Midbrain (tissue), 1 donor: ENCODE measurements at places on chromosomes 13 and 19.

DNA sequence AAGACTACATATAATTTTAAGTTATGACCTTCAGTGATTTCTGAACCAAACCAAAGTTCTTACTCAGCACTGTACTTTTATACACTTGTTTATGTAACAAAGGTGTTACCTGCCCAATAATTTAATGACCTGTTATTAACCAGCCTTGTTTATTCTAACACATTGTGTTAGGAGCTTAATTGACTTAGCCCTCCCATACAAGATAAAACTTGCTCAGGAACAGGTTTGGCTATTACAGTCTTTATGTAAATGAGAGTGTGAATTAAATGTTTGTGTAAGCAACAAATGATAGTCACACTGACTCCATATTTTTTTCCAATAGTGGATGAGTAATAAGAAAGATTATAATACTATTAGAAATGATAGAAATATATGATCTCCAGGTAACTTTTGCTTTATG lies 51.8 kb upstream of the MYCBP2 start:
- DNase-seq = no peak

- no peak for DNase-seq
These were observed 9.6 kb downstream of the TINCR start for GRCh38 chr19:5558101-5558621.

DNA sequence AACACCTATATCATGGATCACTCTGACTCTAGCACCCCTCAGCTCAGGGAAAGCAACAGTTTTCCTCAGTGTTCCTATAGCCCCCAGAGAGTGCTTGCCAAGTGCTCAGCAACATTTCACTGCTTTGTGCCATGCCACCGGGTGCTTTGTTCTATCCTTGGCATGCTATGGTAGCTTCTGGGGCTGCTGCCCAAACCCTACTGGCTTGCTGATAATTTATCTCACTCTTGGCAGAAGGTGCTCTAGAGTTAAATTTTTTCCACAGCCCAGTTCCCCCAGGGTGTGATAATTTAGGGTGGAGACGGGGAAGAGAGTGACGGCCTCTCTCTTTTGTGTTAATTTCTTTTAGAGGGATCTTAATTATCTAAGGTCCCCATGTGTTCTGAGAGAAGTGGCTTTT lies 12.6 kb upstream of the CSNK1A1L start:
- no peak for DNase-seq

GRCh38 chr19:43704002-43704705 lies 11.7 kb upstream of the IRGC start:
- DNase-seq = no peak

DNA sequence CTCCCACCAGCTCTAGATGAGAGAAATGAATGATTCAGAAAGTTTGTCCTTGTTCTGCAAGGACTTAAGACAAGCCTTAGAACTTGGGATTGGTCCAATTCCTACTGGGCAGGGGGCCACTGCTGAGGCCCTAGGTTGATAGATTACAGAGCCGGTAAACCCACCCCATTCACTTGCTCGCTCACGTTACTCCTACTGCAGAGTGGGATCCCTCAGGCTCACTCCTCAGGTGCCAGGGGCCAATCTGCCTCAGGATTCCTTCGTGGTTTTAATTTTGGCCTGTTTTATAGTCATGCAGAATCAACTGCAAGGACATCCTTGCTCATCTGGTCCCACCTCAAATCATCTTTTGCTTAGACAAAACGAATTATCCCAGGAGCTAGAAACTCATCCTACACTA lies 59.0 kb downstream of the SERP2 start:
- peak; percentile 54 for DNase-seq

DNA sequence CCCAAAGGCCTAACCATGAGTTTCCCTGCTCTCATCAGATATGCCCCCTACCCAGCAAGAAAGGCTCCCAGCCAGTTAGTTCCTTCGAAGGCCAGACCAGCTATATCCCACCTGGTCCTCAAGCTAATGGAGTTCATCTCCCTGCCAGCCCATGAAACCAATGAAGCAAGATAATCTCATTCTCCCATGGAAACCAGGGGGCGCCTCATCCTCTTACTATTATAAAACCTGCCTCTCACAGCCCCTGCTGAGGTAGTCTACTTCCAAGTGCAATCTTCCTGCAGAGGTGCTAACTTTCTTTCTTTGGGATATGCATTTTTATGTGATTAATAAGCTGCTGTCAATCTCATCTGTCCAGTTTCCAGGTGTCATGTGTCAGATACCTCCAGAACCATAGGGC lies 34.0 kb upstream of the ZNF573 start:
- DNase-seq = no peak

GRCh38 chr19:16370641-16371391 lies 46.2 kb downstream of the KLF2 start:
- no peak for DNase-seq

DNA sequence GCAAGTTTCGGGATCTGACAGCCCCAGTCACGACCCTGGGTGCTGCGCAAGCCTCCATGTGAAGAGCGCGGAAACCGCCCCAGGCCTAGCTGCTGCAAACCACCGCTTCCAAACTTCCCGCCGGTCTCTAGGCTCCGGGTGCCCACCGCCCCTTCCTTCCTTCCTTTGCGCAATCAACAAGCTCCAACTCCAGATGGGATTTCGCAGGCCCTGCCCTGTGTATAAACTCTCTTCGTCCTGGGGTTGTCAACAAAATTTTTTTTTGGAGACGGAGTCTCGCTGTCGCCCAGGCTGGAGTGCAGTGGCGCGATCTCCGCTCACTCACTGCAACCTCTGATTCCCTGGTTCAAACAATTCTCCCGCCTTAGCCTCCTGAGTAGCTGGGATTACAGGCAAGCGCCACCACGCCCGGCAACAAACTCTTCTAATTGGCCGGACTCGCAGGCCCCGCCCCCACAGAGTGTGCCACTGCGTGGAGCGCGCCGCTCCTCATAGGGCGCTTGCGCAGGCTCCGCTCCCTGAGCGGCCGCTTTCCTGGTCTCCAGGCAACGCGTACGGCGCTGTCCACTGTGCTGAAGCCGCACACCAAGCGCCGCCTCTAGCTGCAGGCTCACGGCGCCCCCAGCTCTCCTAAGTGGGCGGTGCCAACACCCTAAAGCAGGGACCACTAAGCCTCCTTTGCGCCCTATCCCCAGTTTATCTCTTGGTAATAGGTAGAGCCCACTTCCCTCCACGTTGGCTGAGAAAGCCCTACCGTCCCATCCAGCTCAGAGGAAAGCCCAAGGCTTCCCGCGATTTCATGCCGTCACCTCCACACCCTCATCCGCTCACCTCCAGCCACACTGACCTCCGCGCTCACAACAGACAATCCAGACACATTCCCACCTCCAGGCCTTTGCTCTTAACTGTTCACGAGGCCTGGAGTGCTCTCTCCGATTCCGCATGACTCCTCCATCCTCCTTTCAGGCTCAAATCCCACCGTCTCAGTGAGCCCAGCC lies 5.5 kb upstream of the QTRT1 start:
- peak; percentile 90 for DNase-seq

- DNase-seq = no peak
These were observed 180.9 kb downstream of the B3GLCT start for GRCh38 chr13:31380715-31381114.

DNA sequence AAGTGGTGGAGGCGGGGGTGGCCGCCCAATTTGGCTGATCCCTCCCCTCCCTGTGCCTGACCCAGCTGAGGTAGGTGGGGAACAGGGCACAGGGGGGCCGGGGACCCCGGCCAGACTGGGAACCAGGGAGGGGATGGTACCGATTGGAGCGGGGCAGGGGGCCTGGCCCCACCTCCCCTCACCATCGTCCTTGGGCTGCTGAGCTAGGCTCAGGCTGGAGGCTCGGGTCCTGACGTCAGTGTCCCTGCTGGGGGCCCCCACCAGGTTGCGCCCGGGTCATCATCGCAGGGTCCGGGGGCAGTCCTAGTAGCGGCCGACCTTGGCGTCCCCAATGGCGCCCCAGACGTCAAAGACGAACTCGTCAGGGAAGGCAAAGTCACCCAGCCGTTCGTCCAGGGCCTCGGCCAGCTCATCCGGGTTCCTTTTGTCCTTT lies 3.0 kb upstream of the PTGER1 start:
- no peak for DNase-seq

DNA sequence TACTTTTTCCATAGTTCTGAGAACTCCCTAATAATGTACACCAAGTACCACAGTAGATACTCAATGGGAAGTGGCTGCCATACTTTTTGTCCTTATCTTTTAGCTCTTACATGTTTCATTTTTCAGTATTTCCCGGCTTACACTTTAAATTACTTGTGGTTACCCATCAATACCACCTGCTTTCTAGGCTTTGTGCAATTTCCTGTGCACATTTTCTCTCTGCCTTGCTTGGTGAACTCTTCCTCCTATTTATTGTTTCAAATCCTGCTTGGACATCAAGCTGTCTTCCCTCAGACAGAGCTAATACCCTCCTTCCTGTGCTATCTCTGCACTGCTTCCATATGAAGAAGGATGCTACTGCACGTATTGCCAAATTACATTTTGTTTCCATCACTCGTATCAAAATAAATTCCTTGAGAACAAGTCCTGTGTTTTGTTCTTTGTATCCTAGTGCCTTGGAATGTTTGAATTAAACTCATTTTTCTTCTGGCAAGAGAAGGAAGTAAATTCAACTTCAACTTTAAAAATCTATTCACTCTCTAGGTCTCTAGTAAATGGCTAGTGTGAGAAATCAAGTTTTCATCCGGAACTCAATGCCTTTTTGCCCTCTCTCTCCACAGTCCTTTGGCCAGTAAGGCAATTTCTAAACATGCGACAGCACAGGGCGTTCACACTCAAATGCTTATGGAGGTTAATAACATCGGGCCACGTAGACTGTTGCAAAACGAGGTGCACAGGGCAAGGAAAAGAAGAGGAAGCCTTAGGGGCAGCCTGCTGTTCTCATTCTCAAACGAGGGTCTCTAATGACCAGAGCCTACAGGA lies 5.6 kb downstream of the ZAR1L start:
- no peak for DNase-seq

GRCh38 chr19:41192574-41193429 lies at the start of gene CYP2S1:
TSS of gene CYP2S1 (plus strand) at chr19:41193219. CDS start at chr19:41193265, 46 bp downstream.
- no peak for DNase-seq

- no peak for DNase-seq
These were observed 54.3 kb downstream of the MICU2 start for GRCh38 chr13:21549633-21550032.

DNA sequence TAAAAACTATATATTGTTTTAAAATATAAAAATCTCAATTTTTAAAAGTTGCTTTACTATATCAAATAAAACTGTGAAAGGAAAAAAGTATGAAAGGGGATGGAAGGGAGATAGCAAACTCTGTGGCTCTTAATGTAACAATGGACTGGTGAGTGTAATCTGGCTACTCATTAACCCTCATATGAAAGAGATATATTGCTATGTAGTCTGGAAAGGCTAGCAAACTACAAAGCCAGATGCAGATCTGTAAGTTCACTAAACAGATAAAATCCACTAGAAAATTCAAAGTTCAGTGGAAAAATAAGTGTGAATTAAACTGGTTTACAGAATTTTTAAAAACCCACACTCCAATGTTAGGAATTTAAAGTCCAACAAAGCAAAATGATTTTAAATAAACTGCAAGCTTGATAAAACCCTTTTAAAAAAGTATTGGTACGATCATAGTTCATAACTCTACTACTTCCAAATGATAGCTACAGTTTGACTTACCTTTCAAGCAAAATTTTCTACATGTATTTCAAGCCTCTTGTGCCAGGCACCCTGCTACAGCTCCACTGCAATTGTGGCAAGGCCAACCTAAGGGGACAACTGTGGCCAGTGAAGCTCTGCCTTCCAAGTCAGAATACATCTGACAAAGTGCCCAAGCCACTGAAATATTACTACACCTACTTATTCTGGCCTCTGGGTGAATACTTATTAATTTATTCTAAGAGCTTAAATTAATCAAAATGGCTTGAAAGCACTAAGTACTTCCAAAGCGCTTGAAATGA lies 647 bp upstream of the ELF1 start:
- peak; percentile 27 for DNase-seq

- no peak for DNase-seq
These were observed 440.9 kb downstream of the TSHZ3 start for GRCh38 chr19:30908262-30908771.

DNA sequence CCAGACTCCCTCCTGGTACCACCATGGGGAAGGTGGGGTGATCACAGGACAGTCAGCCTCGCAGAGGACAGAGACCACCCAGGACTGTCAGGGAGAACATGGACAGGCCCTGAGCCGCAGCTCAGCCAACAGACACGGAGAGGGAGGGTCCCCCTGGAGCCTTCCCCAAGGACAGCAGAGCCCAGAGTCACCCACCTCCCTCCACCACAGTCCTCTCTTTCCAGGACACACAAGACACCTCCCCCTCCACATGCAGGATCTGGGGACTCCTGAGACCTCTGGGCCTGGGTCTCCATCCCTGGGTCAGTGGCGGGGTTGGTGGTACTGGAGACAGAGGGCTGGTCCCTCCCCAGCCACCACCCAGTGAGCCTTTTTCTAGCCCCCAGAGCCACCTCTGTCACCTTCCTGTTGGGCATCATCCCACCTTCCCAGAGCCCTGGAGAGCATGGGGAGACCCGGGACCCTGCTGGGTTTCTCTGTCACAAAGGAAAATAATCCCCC lies 505 bp upstream of the CEACAM5 start:
- no peak for DNase-seq

DNA sequence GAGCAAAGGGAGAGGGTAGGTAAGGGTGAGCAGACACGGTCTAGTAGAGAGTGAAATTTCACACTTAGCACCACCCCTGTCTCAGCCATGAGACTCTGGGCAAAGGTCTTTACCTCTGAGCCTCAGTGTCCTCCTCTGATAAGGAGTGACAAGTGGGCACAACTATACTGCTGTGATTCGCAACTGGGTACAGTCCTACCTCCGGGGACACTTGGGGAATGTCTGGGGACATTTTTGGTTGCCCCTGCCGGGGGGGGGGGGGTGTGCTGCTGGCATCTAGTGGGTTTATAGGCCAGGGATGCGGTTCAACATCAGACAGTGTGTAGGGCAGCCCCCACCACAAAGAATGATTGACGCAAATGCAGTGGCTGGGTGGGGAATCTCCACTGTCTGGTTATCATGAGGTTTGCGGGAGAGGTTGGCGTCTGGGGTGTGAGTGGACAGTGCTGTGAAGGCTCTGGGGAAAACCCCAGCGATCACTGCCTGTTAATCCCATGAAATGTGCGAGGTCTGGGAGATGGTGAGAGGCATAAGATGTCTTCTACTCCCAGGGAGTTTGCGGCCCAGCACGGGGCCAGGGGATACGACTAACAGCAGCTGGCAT lies 4.3 kb downstream of the NACC1 start:
- DNase-seq = no peak

- DNase-seq = no peak
These were observed at the start of gene MISP3 for GRCh38 chr19:14072535-14073260. TSS of gene MISP3 (plus strand) at chr19:14072786. CDS start at chr19:14073310, 524 bp downstream.

GRCh38 chr13:114067381-114067885 lies 65.0 kb downstream of the RASA3 start:
- peak; percentile 30 for DNase-seq

DNA sequence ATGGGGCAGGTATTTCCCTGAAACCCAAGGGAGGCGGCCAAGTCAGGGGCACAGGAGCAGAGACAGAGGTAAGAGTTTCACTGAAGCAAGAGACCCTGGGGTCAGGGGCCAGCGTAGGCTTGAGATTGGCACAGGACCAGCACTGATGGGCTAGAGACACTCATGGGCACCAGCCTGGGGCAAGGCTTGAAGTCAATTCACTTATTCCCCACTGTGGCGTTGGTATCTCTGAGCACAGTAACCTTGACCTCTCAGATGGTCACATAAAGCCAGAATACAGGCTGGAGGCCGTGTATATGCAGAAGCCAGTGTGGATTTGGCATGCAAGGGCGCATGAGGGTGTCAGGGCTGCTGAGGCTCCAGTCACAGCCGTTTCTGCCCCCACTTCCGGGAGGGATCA lies 173.5 kb upstream of the GPR12 start:
- no peak for DNase-seq
